ENCODE measurements at places on chromosomes 2 and 18.

GRCh38 chr2:237099804-237100203, 14.1 kb downstream of the COPS8 start:
- DNase-seq = no peak

DNA sequence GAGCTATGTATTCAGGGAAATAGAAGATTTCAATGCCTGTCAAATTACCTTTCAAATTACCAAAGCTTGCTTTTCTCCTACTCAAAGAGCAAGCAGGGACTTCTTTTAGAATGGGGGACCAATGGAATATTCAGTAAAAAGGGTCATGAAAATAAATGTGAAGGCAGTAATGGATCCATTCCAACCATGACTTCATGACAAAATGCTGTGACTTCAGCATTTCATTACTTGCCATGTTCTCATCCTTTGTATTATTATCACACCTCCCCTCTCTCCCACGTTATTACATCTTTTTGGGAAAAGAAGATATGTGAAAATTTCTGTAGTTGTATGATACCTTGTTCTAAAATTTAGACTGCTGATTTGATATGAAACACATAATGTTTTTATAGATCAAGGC, 864.0 kb upstream of the FSHR start:
- no peak for DNase-seq

GRCh38 chr2:78147466-78147865, 625.3 kb upstream of the LRRTM4 start:
- no peak for DNase-seq

- no peak for DNase-seq
These were observed 9.2 kb downstream of the BOK start for GRCh38 chr2:241567776-241568175.

DNA sequence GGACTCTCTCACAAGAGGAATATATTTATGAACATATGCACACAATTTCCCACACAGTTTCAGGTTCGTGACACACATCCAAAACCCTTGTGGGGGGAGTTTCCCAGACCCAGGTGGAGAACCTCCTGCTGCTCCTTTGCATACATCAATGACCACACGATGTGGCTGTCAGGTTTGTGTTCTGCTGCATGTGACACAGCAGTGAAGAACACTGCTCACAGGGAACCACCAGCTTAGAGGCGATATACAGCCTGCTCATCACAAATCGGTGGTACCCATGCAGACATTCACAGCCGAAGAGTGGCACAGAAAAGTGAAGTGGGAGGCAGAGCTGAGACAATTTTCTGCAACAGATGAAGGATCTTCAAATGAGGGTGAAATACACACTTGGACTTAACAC, 175.6 kb upstream of the ZFP36L2 start:
- no peak for DNase-seq

DNA sequence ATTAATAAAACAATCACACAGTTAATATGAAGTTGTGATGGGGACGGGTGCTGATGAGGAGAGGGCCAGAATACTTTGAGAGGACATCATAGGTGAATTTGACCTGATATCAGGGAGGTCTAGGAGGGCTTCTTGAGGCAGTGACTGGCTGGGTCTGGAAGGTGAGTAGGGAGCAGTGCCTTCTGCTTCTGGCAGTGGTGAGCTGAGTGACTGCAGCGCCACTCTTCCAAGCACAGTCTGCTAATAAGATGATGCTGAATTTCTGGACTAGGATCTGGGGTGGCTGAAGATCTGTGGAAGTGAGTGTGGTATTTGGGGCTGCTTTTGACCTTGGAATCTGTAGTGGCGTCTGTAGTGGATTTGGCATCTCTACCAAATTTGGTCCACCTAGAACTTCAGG, 5.5 kb downstream of the DGKD start:
- DNase-seq = no peak

DNA sequence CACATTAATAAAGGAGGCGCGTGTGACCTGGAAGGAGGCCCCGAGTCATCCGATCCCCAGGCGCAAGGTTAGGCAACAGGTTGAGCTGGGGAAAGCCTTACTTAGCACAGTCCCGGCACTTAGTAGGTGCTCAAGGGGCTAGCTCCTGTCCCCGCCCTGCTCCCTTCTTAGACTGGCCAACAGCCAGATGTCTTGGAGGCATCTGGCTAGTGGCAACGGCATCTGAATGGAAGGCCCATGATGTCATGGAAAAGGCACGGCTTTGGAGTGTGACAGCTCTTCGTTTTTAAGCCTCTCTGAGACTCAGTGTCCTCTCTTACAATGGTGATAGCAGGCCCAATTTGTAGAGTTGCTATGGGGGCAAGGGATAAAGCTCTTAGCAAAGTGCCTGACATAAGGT, 258.3 kb downstream of the CYRIA start:
- no peak for DNase-seq

DNA sequence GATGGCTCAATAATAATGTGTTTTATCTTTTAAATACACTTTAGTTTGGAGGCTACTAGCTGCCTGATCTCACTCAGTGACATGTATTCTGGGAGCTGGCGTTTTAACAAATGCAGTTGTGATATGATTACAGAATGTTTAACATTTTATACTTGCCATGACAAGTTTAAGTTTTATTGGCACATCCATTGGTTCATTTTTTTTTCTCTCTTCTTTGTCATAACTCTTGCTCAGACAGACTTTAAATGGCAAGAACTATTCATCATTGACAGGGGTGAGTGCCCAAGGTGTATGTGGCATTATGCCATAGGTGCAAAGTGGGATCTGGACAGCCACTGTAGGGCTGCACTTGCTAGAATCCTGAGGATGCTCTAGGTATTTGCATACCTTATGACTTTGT, 72.1 kb upstream of the MYL1 start:
- DNase-seq = no peak

DNA sequence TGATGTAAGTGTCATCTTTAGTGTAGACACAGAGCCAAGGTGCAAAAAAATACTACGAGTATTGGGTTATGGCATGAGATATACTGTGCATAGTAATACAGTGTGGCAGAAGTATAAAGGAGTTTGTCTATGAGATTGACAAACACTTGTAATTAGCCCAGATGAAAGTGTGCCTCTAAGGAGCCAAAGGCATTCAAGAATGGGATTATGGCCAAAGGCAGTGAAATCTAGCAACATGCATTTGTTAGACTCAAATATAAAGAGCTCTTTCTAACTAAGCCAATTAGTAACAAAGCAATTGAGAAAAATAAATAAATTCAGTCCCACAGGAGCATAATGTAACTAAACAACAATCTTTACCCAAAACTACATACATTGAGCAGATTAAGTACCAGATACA, 1761.8 kb downstream of the SUCLG1 start:
- no peak for DNase-seq

DNA sequence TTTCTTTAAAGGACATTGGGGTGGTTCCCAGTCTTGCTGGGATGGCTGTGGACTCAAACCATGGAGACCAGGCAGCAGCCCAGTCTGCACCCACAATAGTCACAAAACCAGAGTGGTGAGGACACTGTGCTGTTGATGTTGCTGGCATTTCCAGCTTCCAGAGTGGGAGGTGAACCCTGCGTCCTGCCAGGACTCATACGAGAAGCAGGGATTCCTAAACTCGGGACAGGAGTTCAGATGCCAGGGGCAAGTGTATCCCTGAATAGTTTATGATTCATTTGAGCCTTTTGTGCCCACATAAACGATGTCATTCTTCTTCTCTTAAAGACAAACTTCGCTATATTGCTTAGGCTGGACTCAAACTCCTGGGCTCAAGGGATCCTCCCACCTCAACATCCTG, 62.8 kb downstream of the TCF7L1 start:
- DNase-seq = no peak

GRCh38 chr2:28224648-28225472, 167.8 kb upstream of the FOSL2 start:
- no peak for DNase-seq

DNA sequence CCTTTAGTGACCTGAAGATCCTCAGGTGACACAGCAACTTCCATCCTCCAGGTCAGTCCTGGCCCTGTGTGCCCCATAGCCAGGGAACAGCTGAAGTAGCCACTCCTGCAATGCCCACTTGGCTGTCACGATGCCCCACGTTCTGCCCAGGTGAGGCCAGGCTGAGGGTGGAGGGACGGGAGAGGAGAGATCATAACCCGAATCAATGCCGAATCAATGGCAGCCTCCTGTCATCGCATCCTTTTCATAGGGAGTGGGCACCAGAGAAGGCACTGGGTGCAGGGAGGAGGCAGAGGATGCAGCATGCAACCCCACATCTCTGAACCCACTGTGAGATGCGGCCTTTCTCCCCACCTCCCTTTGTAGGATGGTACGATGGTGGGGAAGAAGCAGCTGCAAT, 75.3 kb upstream of the EPC2 start:
- no peak for DNase-seq

- DNase-seq = no peak
These were observed 31.6 kb downstream of the TWSG1 start for GRCh38 chr18:9366126-9366714.

- no peak for DNase-seq
These were observed 25.1 kb upstream of the INPP4A start for GRCh38 chr2:98419544-98419943.

DNA sequence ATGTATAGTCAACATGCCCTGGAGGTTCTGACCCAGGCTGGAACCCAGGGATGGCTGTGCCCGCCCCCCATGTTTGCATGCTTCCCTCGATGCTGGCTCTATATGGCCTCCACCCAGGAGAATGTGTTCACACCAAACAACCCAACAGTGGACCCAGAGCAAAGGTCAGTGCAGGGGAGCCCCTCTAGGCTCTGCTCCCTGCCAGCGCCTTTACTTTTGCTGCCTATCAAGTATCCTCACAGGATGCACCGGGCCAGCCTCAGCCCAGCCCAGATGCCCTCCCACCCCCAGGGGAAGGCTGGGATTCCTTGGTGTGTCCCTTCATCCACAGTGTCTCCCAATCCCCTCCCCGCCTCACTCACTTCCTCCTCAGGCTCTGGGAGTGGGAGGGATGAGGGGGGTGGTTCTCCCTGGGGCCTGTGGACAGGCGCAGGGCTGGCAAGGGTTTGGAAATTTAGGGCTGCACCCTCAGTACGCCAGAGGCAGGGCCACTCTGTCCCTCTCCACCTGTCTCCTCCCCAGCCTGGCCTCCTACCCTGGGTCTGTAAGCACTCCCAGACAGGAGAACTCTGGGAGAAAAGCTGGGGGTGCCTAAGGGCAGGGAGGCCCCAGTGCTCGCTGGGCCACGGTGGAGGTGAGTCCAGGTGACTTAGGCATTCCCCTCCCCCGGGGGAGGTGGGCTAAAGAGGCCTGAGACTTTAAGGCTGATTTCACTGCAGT, 2.3 kb downstream of the ATP6V1B1 start:
- DNase-seq = no peak

DNA sequence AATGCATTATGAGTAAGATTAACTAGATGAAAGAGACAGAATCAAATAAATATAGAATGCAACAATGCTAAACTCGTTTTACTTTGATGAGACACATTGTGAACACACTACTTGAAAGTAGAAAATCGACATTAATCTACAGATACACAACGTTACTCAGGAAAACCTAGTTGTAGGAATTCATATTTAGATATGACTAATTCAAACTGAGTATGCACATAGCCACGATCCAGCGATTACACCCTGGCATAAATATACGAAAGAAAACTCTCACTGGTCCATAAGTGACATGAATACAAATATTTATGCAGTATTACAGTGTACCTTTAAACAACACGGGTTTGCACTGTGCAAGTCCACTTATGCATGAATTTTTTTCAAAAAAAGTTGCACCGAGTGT, 485.6 kb downstream of the TMX3 start:
- DNase-seq = no peak

DNA sequence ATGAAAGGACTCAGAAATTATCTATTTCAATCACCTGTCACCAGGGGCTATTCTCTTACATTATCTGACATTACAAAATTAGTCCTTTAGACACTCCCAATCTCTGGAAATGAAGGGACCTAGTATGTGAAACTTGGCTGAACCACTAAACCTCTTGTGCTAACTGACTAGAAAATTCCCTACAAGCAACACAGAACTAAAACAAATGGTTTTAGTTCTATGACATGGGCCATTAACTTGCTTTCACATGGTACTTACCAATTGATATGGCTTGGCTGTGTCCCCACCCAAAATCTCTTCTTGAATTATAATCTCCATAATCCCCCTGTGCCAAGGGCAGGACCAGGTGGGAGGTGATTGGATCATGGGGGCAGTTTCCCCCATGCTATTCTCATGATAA, 16.6 kb downstream of the SERPINE2 start:
- no peak for DNase-seq

- DNase-seq = no peak
These were observed 443.5 kb upstream of the SLC14A2 start for GRCh38 chr18:45171679-45172191.

DNA sequence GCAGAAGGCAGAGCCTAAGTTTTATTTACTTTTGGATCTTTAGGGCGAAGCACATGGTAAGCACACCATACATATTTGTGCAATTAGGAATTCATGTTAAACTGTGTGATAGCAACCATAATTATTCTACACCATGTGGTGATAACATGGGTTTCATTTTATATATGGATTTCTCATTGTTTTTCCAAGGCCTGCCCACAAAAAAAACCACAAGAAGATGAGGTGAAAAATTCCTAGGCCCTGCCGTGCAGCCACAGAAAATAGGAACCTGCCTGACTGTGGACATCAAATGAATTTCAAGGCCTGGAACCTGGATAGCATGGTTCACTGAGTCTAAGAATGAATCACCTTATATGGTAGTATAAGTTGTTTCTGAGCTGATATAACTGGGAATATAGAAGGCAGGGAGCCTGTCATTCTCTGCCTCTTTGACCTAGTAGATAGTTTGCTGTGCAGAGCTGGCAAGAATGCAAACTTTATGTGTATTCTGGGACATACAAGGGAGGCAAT, 22.4 kb upstream of the SSB start:
- no peak for DNase-seq

GRCh38 chr2:45009303-45009927, at the start of gene SIX2:
TSS of gene SIX2 (minus strand) at chr2:45009452. CDS start at chr2:45009110, 342 bp downstream.
- DNase-seq = peak; percentile 97

DNA sequence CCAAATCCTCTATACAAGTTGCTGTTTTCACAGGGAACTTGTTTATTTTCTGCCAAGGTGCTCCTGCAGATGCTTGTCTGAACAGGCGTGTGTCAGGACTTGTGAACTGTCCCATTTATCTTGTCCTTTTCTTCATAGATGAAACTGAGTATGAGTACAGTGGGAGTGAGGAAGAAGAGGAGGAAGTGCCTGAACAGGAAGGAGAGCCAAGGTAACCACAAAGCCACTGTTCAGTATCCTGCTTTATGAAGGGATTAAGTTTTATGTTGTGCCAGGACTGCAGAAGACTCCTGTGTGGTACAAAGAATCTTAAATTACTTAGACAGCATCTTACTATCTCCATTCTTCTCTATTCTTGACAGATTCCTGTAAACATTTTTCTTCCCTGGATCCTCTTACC, 145.0 kb downstream of the MAP4K4 start:
- DNase-seq = no peak

- DNase-seq = no peak
These were observed 150.4 kb downstream of the PIK3C3 start for GRCh38 chr18:42105394-42105793.

DNA sequence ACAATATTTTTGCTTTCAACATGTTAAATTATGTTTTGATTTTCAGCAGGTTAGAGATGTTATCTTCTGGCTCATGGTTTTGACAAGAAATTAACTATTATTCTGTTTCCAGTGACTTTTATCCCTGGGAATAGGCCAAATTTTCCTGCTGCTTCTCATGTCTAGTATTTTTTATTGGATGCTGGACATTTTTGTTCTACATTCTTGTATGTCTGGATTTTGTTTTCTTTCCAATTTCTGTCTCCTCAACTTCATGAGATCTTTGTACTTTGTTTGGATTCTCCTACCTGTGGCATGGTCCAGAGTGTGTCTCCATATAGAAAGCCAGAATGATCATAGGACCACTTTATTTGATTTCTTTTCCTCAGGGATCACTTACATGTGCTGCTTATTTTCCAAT, 33.1 kb upstream of the MYO1B start:
- DNase-seq = no peak

GRCh38 chr18:46574000-46574742, 82.8 kb downstream of the LOXHD1 start:
- no peak for DNase-seq
